ENCODE measurements at places on chromosomes 16 and 17. TPM values are rescaled to one million over a fixed set of nuclear protein-coding genes. Genes with fewer than 3 reads are reported as not detected.

The ZNF598 gene
- total RNA-seq, result 31.2 TPM

DNA sequence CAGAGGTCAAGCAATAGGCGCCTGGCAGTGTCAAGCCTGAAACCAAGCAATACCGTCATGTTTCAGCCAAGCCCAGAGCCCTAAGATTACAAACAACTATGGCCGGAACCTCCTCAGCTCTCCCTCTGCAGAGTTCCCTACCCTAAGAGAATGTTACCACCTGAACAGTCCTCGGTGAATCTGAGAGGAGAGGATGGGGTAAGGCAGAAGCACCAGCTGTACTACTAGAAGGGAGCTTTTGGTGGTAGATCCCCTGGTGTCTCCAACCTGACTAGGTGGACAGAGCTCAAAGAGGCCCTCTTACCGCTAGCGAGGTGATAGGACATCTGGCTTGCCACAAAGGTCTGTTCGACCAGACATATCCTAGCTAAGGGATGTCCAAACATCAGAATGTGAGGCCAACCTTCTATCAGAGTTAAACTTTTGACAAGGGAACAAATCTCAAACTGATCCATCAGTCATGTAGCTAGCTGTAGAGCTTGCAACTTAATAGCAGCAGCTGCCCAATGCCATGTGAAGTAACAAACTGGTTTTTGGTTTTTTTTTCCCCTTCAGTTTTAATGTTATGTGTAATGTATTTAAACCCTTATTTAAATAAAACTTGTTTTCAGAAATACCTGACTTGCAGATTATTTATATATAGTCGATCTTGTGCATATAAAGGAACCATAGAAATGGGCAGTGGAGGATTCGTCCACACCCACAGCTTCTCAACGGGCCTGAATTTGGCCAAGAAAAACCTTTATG is 2.5 kb downstream of the EIF1 start:
- no peak for DNase-seq
- peaks cover 14% of the 10 kb centered on the region for H3K36me3 ChIP-seq
- no peaks in the 10 kb centered on the region for H3K27me3 ChIP-seq
- no peak overlapping the region for H3K27ac ChIP-seq

GRCh38 chr16:27531186-27531585 is 18.5 kb downstream of the GTF3C1 start:
- H3K4me1 ChIP-seq, result no peaks in the 10 kb centered on the region
- no peak overlapping the region for H3K27ac ChIP-seq

DNA sequence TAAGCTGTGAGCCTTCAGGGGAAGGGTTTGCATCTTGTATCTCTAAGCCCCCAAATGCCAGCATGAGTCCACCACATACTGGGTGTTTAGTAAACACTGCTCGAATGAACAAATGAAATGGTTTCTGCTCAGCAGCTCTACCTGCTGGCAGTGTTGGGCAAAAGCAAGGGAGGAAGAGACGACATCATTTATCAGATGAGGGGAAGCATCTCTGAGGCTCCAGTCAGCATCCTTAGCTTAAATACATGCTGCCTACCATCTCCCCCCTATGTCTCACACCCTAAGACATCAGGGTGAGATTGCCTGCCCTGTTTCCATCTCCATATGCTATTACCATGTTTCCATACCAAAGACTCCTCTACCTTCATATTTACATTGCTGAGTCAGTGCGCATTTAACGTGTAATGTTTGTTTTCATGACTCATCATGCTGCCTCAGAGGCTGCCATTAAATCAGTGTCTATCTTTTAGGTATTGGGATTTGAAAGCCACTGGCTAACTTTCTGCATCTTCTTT is 379.8 kb downstream of the UTP18 start:
- H3K27ac ChIP-seq, result no peak overlapping the region
- no peaks in the 10 kb centered on the region for H3K27me3 ChIP-seq
- H3K4me1 ChIP-seq, result peaks cover 8% of the 10 kb centered on the region
- peak; percentile 69 for DNase-seq
- H3K4me3 ChIP-seq, result no peak overlapping the region

GRCh38 chr16:50690177-50690576 is 3.2 kb upstream of the NOD2 start:
- no peak for DNase-seq
- peaks cover 37% of the 10 kb centered on the region for H3K27me3 ChIP-seq
- H3K4me3 ChIP-seq, result no peak overlapping the region
- H3K4me1 ChIP-seq, result no peaks in the 10 kb centered on the region

The CHAD gene
- total RNA-seq, result not detected

GRCh38 chr17:55053855-55054254 is 85.3 kb downstream of the STXBP4 start:
- H3K4me3 ChIP-seq, result no peak overlapping the region
- H3K36me3 ChIP-seq, result no peaks in the 10 kb centered on the region
- no peak overlapping the region for H3K27ac ChIP-seq
- DNase-seq, result no peak

- H3K4me1 ChIP-seq, result peaks cover 8% of the 10 kb centered on the region
- no peak overlapping the region for H3K27ac ChIP-seq
- H3K36me3 ChIP-seq, result no peaks in the 10 kb centered on the region
- H3K4me3 ChIP-seq, result no peak overlapping the region
- H3K27me3 ChIP-seq, result no peaks in the 10 kb centered on the region
These were observed 113.6 kb downstream of the SMG6 start for GRCh38 chr17:2190014-2190413.

The STH gene
- not detected for total RNA-seq

The SYT17 gene
- total RNA-seq, result 7.2 TPM

The XYLT1 gene
- total RNA-seq, result 8.2 TPM

The KRTAP3-1 gene
- total RNA-seq, result not detected

Measured in neural progenitor cell (in vitro differentiated cells).